Uterus (tissue), 4 donors: ENCODE measurements at places on chromosomes 11 and 22. TPM values are rescaled to one million over a fixed set of nuclear protein-coding genes. Genes with fewer than 3 reads are reported as not detected.

- DNase-seq: peak; percentile 15
These were observed 9.5 kb downstream of the GRK2 start for GRCh38 chr11:67275606-67276409.

- no peak for DNase-seq
These were observed 50.3 kb downstream of the MICAL3 start for GRCh38 chr22:17974087-17974486.

DNA sequence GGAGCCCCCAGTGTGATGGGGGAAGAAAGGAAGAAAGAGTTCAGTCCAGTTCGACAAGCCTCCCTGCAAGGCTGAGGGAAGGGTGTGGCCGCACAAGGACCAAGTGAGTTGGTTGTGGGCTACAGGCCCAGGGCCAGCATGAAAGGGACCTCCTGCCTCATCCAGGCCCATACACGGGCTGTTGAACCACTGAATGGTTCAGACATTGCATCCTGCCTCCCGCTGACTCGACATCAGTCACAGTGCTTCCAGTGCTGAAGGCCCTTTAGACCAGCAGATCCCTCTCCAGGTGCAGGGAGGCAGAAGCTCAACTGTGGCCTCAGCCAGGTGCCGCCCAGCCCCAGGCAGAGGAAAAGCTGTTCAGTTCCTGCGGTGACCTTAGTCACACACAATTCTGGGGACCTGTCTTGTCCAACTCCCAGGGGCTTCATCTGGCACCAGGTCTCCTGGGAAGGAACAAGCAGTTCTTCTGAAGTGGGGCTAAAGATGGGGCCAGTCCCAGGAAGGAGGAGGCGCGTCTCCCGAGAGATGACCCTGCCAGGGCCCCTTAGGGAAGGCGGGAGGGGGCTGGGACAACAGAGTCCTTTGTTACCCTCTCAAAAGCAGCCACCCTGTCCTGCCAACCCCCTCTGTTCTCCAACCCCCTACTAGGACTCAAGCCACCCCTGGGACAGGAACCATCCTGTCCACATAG, 6.6 kb downstream of the ARRB1 start:
- no peak for DNase-seq

DNA sequence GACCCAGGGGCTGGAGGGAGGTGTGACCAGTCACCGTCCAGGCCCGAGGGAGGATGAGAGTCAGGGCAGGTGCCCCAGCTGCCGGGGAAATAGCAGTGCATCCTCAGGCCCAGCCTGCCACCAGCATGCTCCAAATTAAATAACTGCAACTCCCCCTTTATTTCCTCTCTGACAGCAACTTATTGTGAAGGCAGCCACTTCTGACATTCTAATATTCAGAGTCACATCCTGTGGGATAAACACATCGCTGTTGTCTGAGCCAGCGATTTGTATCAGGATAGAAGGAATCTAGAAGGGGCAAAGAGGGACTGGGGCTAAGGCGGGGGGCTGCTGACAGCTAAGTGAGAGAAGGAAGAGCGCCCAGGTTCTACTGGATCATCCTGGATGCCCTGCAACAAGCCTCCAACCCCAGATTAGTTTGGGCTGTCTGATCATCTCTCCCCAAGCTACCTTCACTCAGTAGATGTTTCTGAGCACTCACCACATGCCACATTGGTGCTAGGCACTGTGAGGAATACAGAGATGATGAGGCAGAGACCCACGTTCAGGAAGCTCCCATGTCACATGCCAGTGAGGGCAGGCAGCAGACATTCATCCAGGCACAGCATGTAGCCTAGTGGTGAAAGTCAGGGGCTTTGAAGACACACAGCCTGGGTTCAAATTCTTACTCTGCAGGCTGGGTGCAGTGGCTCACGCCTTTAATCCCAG, 214.1 kb downstream of the BUD13 start:
- no peak for DNase-seq

USH1C gene
- total RNA-seq: not detected

MPPED1 gene
- total RNA-seq: not detected
